Activated T-cell treated with anti-CD3 and anti-CD28 coated beads, Interleukin-2, amount 50 U/mL, for 1 hour (primary cell): ENCODE measurements at places on chromosomes 6 and 20.

GRCh38 chr6:107585815-107586435 lies 96.0 kb downstream of the SOBP start:
- DNase-seq: no peak

- no peak for DNase-seq
These were observed 41.7 kb downstream of the PTCHD4 start for GRCh38 chr6:48069280-48069679.

- no peak for DNase-seq
These were observed 89.9 kb upstream of the SHLD1 start for GRCh38 chr20:5660346-5660745.

DNA sequence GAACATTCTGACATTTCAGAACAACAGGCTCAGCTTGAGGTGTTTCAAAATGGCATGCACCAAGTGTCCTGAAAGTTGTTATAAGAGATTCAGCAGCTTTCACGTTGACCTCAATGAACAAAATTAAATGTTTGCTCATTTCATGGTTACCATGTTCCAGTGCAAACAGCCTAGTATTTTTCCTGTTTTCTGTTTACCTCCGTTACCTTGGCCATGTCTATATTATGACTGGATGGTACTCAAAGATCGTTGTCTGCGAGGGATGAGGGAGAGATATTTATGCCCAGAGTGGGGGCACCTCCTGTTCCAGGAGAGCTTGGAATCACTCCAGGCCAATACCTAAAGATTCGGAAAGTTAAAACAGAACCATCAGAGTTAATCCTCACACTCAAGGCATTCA lies 83.8 kb upstream of the SASH1 start:
- DNase-seq: no peak

- no peak for DNase-seq
These were observed 98.6 kb upstream of the TAB2 start for GRCh38 chr6:149218915-149219314.

- no peak for DNase-seq
These were observed 57.0 kb downstream of the FAM50B start for GRCh38 chr6:3905945-3906845.

GRCh38 chr6:109079981-109080380 lies 14.7 kb downstream of the SESN1 start:
- DNase-seq: no peak

GRCh38 chr6:130864344-130864743 lies 37.1 kb downstream of the SMLR1 start:
- no peak for DNase-seq

DNA sequence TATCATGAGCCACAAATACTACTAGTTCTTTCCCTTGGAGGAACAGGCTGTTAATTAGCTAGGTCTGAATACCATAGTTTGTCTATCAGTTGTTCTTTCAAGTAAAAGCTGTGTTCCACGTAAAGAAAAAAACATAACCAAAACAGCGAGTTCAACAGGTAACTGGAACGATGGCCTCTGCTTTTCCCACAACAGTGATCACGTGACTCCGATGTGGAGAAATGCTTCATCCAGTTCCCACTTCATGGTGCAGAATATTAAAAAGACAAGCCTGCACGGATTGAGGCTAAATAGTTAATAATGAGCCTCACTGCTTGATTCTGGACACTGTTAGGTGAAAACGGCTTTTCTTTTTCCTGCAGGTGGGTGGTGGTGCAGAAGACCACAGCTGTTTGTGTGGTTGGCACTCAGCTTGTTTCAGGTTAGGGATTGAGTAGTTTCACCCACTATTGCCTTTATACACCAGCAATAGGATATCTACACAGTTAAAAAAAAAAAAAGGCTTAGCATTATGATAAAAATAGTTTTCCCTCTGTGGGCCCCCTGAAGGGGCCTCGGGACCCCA lies 88.1 kb downstream of the DACT2 start:
- DNase-seq: no peak

- DNase-seq: no peak
These were observed 67.4 kb downstream of the CDH22 start for GRCh38 chr20:46240881-46241280.

- DNase-seq: no peak
These were observed at the start of gene LY86 for GRCh38 chr6:6588064-6588923. Gene LY86, plus strand, starts transcription at chr6:6588720. Its CDS starts 15 bp downstream, at chr6:6588735.

- no peak for DNase-seq
These were observed 213.3 kb downstream of the CBLN4 start for GRCh38 chr20:55792049-55792448.

- no peak for DNase-seq
These were observed 2.0 kb downstream of the TBX18 start for GRCh38 chr6:84762220-84763002.

GRCh38 chr6:33952016-33952415 lies 148.2 kb upstream of the MLN start:
- no peak for DNase-seq

- DNase-seq: no peak
These were observed 41.0 kb upstream of the MRPS18A start for GRCh38 chr6:43728586-43728985.

GRCh38 chr20:19049514-19049913 lies 162.9 kb upstream of the SLC24A3 start:
- no peak for DNase-seq

GRCh38 chr6:159067334-159067733 lies 22.5 kb upstream of the TAGAP start:
- DNase-seq: no peak

GRCh38 chr6:143607974-143608373 lies 69.8 kb upstream of the PHACTR2 start:
- no peak for DNase-seq

DNA sequence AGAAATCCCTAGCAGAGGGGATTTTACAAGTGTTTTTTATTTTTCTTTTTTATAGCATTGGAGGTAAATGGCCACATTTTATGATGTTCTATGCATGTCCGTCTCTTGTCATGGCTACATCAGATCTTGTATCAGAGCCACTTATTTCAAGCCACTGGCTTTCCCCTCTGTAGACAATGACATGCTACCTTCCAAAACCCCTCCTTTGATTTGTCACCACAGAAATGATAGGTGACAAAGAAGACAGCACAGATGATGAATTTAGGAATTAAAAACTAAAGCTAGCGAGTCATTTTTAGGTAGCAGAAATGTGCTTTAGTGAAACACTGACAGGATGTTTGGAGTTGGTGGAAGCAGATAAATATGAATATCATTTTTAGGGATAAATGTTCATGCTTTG lies 20.8 kb downstream of the PLCB1 start:
- no peak for DNase-seq

DNA sequence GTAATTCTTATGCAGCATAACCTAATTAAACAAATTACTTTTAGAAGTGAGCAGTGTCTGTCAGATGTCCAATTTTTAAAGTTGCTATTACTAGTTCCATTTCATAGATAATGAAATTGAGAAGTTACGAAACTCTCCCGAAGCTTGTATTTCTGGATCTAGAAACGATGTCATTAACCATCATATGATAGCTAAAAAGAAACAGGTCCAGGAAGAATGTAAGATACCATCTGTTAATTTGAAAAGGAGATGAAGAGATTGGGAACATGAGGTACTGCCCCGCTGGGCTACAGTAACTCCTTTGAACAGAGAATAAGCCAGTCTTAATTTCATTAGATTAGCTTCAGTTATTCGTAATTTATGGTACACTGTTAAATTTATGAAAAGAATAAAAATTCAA lies 47.5 kb upstream of the TMX4 start:
- no peak for DNase-seq

DNA sequence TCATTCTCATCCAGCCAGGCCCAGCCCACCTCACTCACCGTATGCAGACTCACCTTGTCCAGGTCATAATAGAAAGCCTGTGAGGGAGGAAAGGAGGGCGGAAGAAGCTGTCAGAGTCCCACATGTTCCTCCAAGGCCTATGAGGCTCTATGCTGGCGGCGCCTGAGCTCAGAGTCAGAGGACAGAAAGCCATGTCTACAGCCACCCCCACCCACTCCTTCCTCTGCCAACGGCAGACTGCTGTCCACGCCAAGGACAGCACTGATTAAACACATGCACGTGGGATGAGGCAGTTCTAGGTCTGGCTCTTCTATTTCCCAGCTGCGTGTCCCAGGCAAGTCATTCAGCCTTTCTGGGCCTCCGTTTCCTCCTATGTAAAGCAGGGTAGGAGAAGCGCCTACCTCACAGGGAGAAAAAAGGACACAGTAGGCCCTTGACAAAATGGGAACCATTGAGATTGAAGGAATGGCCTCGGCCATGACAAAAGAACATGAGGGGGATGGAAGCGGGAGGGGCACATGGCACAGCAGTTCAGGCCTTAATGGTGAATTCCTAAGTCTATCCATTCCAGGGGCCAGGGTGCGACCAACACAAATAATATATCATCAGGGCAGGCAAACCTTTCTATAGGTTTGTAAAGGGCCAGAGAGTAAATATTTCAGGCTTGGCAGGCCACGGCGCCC lies 80.1 kb downstream of the RIPOR3 start:
- no peak for DNase-seq

DNA sequence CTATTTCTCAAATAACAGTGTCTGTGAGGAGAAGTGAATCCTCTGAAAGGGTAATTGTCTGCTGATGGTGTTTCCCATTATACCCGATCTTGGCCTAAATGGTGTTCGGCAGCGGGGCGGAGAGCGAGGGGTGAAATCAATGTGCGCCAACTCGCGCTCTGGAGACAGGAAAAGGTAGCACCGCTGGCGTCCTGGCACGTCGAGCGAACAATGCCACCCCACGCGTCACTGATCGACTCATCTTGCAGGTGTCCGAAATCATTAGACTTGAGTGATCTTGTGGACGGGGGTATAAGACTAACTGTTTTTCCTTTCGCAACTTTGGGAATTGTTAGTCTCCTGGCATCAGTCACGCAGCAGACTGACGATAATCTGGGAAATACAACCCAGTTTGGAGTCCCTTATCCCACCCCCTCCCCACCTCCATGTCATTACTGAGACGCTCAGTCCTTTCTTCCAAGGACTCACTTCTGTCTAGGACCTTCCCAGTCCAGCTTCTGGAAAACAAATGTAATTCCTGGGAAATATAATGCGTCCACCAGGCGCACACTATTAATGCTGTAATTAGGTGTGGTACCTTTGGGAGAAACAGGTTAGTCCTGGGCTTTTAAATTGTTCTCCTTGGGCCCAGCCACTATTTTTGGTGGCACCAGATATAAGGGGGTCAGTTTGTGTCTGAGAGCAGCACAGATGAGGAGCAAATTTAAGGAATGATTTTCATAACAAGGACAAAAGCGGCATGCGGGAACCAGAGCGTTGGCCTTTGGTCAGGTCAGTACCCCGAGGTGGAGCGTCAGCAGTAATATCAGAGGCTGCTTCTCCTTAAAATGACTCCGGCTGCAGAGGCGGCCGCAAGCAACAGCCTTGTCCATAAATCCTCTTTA lies 2.3 kb downstream of the LINC00237 start:
- DNase-seq: no peak

DNA sequence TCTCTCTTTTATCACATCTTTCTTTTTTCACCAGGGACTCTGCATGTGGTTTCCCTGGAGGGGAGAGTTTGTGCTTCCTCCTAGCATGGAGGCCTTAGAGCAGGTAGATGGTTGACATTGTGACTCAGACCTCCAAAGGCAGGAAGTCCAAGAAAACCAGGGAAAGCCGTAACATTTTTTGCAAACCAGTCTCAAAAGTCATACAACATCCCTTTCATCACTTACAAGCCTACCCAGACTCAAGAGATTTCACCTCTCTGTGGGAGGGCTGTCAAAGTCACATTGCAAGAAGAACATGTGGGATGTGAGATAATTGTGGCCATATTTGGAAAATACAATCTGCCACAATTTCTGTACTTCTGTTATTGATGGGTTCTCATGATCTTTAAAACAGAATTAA lies 46.2 kb downstream of the SNRNP48 start:
- DNase-seq: no peak

- DNase-seq: no peak
These were observed 58.9 kb downstream of the RREB1 start for GRCh38 chr6:7166410-7167293.

DNA sequence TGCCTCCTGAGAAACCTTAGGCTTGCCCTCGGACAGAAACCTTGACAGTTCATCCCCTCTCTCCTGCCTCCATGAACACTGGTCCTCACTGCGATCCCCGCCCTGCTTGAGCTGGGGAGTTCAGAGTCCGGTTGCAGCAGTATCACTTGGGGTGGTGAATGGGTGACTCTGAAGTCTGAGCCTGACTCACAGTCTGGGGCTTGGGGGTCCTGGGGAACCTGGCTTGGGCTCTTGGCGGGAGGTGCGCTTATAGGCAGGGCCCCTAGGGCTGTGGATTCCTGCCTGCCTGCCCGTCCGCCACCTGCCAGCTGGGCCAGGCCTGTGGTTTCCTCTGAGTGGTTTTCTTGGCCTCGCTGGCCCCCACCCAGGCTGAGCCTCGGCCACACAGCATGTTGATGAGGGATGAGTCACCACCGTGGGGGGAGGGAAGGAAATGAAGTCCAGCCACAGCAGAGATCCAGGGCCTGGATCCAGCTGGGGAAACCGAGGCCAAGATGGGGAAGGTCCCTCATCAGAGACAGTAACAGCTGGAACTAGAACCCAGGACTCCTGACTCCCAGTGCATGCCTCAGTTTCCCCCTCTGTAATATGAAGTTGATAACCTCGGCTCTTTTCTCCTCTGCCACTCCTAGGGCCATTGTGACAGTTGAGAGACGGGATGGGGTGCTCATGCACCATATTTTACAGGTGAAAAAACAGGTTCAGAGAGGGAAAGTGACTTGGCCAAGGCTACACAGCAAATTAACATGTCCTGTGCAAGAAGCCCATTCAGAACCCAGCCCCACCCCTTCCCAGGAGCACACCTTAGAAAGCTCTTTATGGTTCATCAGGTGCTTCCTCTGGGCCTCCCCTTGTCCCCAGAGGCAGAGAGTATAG lies 9.2 kb downstream of the FOXS1 start:
- DNase-seq: no peak

GRCh38 chr6:20921578-20921977 lies 387.3 kb downstream of the CDKAL1 start:
- DNase-seq: no peak

GRCh38 chr20:48957053-48957481 lies 35.6 kb downstream of the ARFGEF2 start:
- no peak for DNase-seq

DNA sequence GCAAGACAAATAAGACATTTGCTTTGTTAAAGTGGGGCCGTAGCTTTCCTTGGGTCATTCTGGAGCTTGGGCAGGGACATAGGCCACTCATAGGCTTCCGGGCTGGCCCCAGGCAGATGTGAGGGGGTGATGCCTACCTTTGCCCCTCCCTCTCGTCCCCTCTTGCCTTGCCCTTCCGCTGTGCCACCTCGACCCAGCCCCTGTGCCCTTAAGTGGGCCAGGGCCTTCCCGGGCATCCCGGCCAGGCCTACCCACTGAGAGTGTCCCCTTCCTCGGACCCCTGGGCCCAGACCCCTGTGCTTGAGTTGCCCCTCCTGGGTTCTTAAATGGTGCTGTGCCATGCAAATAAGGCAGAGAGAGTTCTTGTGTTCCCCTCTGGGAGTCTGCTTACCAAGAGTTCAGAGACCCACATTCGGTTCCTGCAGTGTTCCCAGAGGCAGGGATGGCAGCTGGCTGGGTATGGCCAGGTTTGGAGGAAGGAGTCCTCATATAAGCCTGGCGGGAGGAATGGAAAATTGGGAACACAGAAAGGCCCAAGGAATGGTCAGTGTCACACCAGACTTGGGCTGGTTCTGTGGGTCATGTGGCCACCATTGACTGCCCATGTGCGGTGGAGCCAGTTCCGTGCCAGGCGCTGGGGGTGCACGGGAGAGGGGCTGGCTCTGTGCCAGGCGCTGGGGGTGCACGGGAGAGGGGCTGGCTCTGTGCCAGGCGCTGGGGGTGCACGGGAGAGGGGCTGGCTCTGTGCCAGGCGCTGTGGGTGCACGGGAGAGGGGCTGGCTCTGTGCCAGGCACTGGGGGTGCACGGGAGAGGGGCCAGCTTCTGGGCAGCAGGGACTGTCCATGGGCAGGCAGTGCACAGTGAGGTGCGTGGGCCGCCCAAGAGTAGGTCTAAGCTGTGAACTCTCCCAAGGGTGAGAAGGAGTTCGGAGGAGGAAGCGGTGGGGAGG lies 173.5 kb upstream of the SNX9 start:
- DNase-seq: no peak
